ENCODE measurements at places on chromosomes 2 and 18.

- DNase-seq = no peak
These were observed 25.7 kb downstream of the MDH1 start for GRCh38 chr2:63614448-63614968.

DNA sequence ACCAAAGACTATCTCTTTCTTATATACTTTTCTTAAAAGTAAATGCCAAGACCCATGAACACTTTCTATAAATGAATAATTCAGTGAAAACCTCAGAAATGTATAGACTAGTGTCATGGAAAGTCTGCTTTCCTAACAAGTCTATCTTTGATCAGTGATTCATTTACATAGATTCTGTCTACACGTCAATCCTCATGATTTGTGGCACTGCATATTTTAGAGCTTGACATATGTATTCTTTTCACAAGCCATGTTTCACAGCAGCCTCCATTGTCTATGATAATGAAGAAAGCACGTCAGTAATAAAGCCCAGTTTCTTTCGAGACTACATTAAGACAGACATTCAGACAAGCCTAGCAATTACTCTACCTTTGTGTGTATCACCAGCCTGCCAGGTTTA is 486.6 kb downstream of the IRS1 start:
- DNase-seq = no peak

DNA sequence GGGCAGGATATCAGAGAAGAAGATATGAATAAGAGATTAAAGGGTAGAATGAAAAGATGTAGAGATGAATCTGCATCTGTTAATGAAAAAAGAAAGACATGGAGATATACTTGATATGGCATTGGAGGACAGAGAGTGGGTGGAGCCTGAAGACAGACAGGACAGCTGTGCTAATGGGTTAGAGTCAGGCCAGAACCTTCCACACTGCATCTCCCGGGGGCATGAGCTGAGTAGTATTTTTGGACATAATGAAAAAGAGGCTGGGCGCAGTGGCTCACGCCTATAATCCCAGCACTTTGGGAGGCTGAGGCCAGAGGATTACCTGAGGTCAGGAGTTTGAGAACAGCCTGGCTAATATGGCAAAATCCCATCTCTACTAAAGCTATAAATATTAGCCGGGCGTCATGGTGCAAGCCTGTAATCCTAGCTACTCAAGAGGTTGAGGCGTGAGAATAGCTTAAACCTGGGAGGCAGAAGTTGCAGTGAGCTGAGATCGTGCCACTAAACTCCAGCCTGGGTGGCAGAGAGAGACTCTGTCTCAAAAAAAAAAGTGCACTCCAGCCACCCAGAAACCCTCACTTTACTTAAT is 11.4 kb downstream of the FLACC1 start:
- DNase-seq = no peak

DNA sequence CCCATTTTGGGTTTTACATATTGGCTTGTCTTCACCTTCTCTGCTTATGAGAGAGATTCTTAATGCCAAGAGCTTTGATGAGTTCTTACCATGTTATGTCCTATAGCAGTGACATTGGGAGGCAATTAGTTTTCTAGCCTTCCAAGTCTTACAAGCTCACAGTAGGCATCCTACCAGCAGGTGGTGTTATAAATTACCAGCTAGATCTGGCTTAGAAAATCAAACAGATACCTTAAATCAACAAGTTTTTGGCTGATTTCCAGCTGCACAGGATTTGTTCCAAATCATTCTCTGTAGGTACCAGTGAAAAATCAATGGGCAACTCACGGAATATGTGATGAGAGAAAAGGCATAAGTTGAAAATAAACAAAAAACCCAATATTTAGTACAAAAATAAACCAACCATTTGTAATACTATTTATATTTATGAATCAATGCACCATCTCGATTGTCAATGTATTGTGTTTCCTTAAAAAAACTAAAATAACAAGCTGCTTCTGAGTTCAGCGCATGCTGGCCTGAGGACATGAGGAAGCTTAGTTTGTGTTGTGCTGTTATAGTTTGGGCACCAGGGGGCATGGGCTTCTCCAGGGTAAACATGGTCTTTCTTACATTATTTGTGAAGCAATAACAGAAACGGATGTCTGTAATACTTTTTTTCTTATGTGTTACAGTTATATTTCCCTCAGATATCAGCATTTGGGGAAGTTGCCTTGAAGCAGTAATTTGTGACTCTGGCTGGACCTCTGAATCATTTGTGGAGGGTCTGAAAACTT is 34.1 kb upstream of the NXPH2 start:
- no peak for DNase-seq

GRCh38 chr2:148350199-148350598 is 294.4 kb upstream of the EPC2 start:
- no peak for DNase-seq

DNA sequence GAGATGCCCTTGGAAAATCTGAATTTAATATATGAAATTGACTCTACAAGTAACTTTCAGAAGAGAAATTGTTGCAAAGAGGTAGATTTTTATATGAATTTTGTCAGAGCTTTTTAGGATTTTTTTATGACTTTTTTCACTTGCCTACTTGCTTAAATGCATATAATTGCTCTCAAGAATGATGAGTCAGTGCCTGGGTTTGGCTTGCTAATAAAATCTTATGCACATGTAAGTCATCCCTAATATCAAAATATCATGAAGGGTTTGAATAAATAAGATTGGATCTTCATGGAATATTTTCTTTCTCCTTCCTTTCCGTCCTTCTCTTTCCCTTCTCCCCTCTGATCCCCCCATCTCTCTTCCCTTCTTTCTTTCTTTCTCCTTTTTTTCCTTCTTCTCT is 354.1 kb downstream of the TXNL1 start:
- no peak for DNase-seq

GRCh38 chr2:195813421-195813820 is 156.4 kb downstream of the SLC39A10 start:
- DNase-seq = no peak

DNA sequence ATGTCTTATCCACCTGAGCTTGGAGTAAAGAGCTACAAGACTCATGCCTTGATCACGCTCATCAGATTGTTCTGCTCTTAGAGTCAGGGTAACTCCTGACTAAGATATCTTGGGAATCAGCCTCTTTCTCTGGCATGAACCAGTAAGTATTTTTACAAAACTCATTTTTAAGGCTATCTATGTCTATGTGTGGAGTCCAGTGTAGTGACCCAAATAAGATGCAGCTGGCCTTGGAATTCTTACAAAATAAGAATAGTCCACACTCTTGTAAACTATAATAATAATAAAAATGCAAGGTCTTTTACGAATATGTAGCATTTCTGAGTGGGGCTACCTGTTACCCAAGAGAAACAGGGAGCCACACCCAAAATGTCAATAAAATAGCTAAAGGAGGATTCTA is 498.3 kb upstream of the SYT4 start:
- DNase-seq = no peak

DNA sequence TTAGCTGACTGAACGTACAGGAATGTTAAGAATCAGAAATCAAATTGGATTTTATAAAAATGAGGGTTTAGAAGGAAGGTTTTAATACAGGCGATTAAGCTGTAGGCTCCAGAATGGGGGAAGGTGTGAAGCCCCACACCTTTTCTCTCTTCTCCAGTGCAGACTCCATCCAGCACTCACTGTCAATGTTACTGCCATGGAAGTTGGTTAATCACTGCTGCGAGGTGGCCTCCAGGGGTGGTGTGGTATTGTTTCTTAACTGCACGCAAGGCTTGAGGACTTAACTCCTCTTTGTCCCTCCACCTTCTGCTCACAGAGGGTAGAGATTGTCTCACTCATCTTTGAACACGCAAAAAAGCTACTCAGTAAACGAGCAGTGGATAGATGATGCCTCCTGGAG is 26.9 kb upstream of the YWHAQ start:
- no peak for DNase-seq

DNA sequence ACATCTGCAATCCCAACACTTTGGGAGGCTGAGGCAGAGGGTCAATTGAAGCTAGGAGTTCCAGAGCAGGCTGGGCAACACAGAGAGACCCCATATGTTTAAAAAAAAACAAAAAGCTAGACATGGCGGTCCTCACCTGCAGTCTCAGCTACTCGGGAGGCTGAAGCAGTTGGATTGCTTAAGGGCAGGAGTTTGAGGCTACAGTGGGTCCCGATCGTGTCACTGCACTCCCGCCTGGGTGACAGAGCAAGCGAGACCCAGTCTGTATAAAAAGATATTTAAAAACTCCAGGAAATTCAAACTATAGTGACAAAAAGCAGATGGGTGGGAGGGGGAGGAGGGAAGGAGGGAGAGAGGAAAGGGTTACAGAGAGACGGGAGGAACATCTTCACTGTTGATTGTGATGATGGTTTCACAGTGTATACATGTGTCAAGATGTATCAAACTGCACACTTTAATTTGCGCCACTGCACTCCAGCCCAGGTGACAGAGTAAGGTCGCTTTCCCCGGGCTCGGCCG is 942 bp upstream of the ZNF236 start:
- DNase-seq = peak; percentile 30

DNA sequence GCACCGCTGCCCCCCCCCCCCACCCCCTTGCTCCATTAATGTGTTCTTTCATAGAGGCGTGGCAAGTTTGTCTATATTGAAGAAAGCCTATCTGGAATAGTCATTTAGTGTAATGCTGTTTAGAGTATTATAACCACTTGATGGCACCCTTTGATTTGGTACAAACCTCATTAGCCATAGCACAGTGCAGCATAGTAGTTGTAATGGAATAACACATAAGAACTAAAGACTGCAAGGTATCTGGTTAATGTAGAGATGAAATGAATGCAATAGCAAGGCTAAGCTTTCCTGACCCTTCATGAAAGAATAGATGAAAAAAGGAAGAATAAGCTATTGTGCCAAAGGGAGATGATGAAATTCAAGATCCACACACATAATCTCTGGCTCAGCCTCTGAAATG is 81.9 kb downstream of the EHBP1 start:
- no peak for DNase-seq

DNA sequence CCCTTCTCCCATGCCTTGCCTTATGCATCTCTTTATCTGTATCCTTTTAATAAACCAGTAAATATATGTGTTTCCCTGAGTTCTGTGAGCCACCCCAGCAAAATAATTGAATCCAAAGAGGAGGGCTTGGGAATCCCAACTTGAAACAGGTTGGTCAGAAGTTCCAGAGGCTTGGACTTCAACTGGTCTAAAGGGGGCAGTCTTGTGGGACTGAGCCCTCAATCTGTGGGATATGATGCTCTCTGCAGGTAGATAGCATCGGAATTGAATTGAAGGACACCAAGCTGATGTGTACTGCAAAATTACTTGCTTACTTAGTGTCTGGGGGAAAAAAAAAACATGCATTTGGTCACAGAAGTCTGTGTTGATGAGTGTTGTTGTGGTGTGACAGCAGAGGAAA is 1033.5 kb upstream of the TMEFF2 start:
- DNase-seq = no peak

DNA sequence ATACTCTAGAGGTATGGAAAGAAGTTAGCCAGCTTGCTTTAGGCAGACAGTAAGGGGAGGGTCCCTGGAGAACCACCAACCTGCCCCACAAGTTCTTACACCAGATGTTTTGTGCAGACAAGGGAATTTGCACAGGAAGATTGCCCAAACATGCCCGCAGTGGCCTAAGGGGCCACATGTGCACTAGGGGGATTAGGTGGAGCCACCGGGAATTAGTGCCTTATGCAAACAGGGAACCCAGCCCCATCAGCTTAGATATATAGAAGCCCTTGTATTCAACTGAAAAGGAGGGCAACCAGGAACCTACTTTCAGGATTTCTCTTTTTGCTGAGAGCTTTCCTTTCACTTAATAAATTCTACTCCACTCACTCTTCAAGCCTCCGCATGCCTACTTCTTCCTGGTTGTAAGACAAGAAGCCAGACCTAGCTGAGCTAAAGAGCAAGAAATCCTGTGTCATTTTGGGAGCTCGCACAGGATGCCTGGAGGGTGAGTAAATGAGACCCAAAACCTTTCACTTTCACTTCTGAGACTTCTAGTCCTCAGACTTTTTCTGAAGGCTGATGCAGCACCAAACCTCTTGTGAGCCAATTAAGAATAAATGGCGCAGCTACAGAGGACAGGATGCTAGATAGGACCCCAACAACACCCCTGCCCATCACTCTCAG is 146.3 kb downstream of the GCA start:
- no peak for DNase-seq

GRCh38 chr2:96961210-96961950 is 25.0 kb downstream of the FAM178B start:
- no peak for DNase-seq

DNA sequence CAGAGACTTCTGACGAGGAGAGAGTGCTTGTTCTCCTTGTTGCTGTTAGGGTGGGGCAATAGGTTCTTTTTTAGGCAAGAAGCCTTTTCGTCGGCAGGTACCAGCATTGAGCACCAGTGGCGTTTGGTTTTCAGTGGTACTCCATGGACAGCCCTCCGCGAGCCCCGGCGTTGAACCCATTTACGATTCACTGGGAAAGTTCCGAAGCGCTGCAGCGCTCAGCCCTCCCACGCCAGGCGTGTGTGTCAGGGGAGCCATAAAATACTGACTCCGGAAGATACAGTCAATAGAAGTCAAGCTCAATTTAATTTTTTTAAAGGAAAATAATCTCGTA is 494 bp upstream of the ROCK1 start:
- no peak for DNase-seq

GRCh38 chr2:168573128-168573903 is 117.2 kb downstream of the CERS6 start:
- DNase-seq = no peak

- no peak for DNase-seq
These were observed 215.7 kb downstream of the TMEM182 start for GRCh38 chr2:102977426-102978090.

- no peak for DNase-seq
These were observed 45.0 kb upstream of the EML4 start for GRCh38 chr2:42124011-42124785.
